ENCODE measurements at places on chromosomes 2 and 18.

- DNase-seq, result no peak
Measured at GRCh38 chr18:34866739-34867138, 156.6 kb downstream of the DTNA start.

- DNase-seq, result no peak
Measured at GRCh38 chr2:198296665-198297308, 492.4 kb downstream of the PLCL1 start.

- no peak for DNase-seq
Measured at GRCh38 chr2:18659915-18660314, 70.5 kb upstream of the NT5C1B start.

- DNase-seq, result no peak
Measured at GRCh38 chr2:166193407-166193806, 65.6 kb upstream of the SCN1A start.
